ENCODE measurements at places on chromosomes 1 and 21.
A peak's percentile ranks its signal among the peaks of the same experiment; 100 is the strongest.

- DNase-seq, result no peak
Observed at GRCh38 chr1:7611421-7612010, 159.6 kb upstream of the VAMP3 start.

DNA sequence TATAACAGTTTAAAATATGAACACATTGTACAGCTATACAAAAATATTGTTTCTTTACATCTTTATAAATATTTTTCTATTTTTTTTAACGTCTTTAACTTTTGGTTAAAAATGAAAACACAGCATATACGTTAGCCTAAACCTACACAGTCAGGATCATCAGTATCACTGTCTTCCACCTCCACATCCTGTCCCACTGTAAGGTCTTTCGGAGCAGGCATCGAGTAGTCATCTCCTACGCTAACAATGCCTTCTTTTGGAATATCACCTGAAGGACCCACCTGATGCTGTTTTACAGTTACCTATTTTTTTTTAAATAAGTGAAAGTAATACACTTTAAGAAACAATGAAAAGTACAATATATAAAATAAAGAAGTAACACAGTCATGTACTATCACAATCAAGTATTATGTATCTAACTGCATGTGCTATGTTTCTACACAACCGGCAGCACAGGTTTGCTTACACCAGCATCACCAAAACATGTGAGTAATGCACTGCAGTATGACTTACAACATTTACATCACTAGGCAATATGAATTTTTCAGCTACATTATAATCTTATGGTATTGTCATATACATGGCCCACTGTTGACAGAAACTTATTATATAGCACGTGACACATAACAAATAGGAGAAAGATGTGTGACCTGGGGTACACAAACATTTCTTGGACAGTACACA, 254.4 kb downstream of the AKT3 start:
- DNase-seq, result peak; percentile 43

DNA sequence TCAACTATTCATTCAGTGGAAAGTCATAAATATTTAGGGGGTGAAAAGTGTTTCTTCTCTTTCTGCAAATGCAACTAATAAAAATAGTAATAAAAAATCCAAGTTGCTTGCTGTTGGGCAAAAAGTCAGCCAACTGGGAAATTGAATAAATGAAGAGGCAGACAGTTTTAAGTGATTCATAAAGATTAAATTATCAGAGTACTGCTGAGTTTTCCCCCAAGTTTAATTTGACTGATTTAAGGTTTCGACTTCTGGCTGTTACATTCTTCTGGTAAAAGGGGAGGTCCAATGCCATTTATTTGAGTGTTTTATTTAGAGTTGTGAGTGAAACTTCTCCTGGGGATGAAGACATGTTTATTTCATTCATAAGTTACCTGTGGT, 125.5 kb downstream of the NTPCR start:
- DNase-seq, result no peak

GRCh38 chr1:100976936-100977335, 48.6 kb downstream of the DPH5 start:
- no peak for DNase-seq

DNA sequence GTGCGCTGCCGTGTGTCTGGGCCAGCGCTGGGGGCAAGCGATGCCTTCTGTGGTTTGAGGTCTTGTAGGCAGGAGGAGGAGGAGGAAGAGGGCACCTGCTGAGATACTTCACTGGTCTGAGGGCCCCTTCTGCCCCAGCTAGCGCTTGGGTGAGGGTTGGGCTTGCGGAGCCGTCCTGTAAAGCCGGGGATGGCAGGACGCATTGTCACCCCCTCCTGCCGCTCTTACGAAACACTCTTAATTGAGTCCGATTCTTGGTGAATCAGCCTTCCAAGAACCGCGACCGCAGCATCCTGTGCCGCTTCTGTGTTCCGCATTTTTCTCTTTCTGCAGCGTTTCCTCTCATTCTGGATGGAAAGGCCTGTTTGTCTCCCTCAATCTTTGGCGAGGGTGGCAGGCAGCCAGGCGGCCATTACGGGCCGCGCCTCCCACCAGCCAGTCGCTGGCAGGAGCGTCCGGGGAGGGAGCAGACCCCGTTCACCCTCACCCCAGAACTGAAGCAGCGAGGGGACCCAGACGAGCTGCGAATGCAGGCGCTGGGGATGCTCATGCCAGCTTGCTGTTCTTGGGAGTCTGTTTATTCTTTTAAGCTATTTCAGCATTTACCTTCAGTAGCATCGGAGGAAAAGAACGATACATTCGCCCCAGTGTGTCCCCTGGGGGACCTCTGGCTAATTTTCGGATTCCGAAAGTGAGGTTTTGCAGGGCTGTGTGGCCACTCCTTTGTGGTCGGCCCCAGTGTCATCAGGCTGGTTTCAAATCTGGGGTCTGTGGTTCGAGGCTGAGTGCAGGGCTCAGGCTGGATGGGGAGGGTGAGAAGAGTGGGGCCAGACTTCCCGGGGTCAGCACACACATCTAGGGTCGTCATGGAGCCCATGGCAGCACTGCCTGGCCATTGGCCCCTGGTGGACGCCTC, 62.7 kb downstream of the SKI start:
- peak; percentile 97 for DNase-seq
